Activated CD8-positive, alpha-beta memory T cell treated with anti-CD3 and anti-CD28 coated beads for 1 hour (primary cell): ENCODE measurements at places on chromosomes 1 and 21.

DNA sequence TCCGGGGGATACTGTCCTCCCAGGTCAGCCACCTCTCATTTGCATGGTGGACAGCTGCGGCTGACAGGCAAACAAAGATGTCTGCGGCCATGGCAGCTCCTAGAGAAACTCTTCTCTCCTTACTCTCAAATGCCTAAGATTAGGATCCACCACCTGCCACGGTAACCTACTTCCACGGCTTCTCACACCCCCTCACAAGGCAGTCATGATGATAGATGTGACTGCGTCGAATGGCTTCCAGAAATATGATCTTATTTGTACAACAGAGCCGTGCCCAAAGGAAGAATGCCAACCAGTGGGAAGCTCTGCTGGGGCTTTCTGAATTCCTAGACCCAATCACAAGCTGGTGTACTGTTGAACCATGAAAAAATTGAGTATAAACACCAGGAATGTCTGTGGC is 73.4 kb downstream of the BACE2 start:
- DNase-seq, result no peak

DNA sequence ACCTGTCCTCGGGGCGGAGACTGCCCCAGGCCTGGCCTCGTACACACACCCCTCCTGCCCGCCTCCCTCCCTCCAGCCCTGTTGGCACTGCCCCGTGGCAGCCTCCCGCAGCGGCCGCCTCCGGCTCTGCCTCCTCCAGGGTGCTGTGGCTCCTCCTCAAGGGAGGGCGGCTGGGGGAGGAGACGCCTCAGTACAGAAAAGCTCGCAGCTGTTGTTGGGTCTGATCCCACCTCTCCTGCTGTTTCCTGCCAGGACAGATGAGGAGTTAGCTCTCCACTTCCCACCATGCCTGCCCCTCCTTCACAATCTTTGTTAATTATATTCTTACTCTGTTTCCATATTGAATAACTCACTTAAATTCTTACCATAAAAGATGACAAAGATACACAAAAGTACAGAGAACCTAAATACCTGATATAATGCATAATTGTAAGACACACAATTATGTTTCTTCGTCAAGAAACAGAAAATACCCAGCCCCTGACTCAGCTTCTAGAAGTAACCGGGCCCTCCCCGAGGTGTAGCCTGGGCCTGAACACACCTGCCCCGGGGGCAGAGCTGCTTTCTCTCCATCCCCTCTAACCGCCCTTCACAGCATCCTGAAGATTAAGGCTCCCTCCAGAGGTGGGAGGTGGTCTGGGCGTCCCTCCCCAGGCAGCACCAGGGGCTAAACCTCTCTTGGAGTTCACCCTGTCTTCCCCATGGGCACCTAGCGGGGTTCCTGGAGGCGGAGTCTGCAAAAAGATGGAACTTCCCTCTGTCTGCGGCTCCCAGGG is 30.6 kb upstream of the COL6A1 start:
- no peak for DNase-seq

DNA sequence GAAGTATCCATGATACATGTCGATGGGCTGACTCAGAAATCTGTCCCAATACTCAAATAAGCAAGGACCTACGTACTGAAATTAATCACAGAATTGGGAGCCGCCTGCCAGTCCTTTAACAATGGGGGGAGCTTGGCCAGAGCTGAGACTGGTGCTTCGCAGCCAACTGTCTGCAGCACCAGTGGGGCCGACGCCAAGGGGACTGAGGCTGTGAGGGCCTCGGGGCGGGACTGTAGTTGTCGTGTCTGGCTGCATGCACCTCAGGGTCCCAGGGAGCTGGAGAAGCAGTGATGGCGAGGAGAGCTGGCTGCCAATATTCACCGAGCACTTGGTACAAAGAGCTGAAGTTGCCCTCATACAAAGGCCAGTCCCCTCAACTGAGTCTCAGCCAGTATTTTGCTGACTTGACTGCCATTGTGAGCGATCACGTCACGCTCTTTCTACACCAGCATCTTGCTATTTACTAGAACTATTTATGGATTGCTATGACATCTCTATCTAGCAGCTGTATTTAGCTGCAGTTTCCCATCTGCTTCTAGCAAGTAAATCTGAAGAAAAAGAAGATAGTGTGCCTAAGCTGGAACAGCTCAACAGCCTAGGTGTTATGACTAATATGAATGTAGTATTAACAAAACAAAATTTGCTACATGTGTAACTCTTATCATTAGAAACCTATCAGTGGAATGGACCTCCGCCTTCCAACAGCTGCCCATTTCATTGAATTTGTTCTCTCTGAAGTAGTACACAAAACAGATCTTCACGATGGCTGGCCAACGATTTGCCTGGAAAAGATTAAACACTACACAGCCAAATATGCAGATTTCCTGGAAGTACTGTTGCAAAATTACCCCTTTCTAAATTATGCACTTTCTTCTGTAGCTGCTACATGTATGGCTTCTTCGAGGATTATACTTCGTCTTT is 29.1 kb downstream of the EVI5 start:
- no peak for DNase-seq

- no peak for DNase-seq
Measured at GRCh38 chr1:21814241-21814918, 2.3 kb downstream of the LDLRAD2 start.

GRCh38 chr1:243946946-243947345 is 96.9 kb upstream of the AKT3 start:
- DNase-seq, result no peak

- DNase-seq, result no peak
Measured at GRCh38 chr1:170131450-170131849, 14.3 kb upstream of the NTMT2 start.

GRCh38 chr1:39776886-39777285 is 5.7 kb upstream of the OXCT2 start:
- DNase-seq, result no peak

GRCh38 chr21:9763306-9763705 is 758.1 kb upstream of the TPTE start:
- no peak for DNase-seq

- no peak for DNase-seq
Measured at GRCh38 chr1:119372503-119373086, 4.0 kb downstream of the HAO2 start.
